ENCODE measurements at places on chromosomes 2 and 18.

DNA sequence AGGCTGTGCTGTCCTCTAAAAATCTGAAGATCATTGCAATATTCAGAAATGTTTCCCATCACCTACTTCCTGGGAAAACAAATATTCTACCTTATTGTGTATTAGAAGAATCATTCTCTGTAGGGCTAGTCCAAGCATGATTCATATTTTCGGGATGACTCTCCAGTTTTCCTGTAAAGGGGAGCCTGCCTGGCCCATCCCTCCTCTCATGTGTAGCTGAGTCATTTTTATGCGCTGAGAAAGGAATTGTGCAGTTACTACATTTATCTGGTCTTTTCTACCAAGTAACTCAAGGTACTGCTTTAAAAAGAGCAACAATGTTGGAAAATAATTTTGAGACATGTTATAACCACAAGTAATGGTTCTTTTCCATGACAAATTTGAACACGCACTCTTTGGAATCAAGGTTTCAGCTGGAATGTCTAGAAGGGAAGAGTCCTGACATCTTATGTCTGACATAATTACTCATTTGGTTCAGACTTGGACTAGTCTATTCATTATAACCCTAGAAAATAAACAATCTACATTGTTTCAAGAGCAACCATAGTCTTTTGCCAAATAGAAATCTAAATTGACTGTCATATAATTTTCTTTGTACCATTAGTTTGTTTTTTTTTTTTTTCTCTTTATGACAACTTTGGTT lies 6.6 kb downstream of the DSG3 start:
- no peak for DNase-seq

DNA sequence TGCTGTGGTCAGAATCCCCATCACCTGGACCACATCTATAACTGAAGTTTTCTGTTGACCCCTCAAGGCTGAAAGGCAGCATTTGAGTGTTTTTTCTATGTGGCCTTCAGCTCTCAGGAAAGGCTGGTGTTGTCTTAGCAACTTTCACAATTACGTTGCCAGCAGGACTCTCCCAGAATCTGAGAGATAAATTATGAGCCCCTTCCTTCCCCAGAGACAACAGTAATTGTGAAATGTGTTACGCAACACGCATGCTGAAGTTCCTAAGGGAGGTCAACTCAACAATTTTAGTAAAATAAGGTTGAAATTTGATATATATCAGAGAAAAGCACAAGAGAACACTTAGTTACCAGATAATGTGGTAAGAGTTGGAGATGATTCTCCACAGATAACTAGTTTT lies 216.5 kb upstream of the SLC8A1 start:
- DNase-seq: no peak

DNA sequence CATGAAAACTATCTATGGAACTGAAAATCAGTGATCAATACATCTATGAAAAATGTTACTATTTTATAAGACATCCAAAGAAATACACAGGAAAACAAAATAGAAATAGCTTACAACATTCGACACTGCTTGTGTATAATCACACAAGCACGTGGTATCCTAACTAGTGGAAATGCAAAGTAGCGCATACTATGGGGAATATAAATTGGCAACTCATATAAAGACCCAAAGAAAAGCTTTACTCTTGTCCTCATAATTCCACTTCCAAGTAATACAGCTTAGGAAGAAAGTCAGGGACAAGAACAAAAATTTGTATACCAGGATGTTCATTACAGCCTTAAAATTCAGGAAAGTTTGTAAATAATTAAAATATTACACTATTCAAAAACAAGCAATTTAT lies 384.6 kb downstream of the NRXN1 start:
- DNase-seq: no peak

DNA sequence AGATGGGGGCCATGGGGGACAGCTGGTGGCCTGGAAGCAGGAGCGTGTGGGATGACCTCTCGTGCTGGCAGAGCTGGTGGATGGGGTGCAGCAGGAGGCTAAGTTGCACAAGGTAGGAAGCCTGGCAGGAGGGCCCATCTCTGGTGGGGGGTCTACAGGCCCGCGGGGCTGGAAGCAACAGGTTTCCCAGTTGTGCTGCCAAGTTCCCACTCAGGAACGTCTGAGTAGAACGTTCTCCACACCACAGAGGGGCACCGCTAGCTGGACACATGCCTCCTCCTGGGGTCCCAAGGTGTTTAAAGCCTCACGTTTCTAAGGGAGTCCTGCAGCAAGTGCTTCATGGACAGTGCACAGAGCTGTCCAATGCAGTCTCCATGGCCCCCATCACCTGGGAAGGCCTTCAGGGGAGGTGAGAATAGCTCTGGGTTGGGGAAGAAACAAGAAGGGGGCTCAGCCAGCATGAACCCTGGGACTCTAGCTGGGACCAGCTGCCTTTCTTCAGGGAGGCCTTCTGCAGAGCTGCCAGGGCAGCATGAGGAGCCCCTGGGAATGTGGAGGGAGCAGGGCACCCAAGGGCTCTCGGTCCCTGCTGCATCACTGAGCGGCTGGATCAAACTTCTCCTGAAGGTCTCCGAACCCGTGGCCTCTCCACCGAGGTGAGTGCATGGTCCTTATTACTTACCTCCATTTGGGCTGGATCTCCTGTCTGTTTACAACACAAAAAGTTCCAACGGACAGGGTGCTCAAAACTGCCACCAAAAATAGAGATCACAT lies 80.0 kb downstream of the TWIST2 start:
- no peak for DNase-seq

DNA sequence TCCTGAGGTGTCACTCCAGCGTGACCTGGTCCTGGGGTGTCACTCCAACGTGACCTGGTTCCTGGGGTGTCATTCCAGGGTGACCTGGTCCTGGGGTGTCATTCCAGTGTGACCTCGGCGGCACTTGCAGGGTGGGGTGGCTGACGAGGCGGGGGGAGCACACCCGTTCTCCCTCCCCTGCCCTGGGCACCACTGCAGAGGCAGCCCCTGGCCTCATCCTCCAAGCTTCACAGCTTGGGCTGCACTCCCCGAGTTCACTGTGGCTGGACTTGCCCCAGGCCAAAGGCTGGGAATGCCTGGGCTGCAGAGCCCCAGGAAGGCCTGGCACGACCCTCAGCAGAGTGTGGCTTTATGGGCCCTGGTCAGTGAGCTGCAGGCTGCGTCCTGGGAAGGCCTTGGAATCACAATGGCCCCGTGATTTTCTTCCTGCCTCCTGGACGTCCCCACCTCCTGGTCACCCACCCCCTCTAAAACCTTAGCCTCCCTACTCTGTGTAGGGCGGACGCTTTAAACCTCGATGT lies 88.3 kb downstream of the NFATC1 start:
- DNase-seq: no peak

DNA sequence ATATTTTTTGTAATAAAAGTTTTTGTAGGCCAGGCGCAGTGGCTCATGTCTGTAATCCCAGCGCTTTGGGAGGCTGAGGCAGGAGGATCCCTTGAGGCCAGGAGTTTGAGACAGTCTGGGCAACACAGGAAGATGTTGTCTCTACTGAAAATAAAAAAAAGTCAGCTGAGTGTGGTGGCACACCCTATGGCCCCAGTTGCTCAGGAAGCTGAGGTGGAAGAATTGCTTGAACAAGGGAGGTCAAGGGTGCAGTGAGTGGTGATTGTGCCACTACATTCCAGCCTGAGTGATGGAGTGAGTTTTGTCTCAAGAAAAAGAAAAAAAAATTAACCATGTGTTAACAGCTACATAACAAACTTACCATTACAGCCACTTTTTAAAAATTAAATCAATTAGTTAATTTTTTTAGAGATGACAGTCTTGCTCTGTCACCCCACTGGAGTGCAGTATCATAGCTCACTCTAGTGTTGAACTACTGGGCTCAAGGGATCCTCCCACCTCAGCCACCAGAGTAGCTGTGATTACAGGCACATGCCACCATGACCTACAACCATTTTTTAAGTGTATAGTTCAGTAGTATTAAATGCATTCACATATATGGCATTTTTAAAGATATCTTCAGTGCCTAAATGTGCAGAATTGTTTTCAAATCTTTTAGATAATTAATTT lies 67.2 kb upstream of the ACYP2 start:
- no peak for DNase-seq

GRCh38 chr2:236214376-236214995 lies 46.3 kb upstream of the GBX2 start:
- DNase-seq: no peak

GRCh38 chr2:39779341-39779851 lies 338 bp upstream of the THUMPD2 start:
- no peak for DNase-seq

DNA sequence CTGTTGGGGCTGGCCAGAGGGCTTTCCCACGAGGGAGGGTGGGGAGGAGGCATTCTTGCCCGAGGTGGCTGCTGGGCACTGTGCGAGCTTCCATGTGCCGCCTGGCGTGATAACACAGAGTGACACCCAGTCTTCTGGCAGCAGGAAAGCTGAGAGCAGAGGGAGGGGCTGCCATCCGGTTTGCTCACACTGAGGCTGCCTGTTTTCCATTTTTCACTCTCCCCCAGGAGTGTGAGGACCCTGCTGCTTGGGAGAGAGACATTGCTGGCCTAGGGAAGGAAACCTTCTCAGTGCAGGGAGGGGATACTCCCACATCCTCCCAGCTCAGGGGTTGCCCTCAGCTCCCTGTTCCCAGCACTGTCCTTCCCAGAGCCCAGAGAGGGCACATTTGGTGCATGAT lies 73.1 kb downstream of the INHBB start:
- DNase-seq: no peak

GRCh38 chr18:49520661-49521145 lies 33.7 kb upstream of the C18orf32 start:
- DNase-seq: no peak

DNA sequence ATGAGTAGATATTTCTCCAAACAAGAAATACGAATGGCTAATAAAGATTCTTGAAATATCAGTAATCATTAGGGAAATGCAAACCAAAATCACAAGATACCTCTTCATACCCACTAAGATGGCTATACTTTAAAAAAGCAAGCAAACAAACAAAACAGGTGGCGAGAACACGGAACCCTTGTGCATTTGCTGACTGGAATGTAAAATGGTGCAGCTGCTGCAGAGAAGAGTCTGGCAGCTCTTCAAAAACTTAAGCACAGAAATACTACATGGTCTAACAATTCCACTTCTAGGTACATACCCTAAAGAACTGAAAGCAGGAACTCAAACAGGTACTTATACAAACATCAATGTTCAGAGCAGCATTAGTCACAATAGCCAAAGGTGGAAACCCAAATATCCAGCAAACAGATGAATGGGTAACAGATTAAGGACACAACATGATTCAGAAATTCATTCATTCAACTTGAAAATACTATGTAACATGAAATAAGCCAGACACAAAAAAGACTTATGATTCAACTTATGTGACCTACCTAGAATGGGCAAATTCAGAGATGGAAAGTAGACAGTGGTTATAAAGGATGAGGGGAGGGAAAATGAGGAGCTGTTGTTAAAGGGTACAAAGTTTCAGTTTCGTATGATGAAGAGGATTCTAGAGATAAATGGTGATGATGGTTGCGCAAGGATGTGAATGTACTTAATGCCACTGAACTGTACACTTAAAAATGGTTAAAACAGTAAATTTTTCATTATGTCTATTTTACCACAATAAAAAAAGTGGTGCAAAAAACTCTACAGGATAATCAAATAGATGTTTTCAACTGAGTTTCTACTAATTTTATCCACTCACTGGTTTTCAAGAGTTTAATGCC lies 26.9 kb upstream of the GPR75 start:
- DNase-seq: no peak

- DNase-seq: no peak
Measured at GRCh38 chr2:120697471-120697870, 38.2 kb upstream of the GLI2 start.

GRCh38 chr2:232699110-232699509 lies 2.0 kb downstream of the GIGYF2 start:
- no peak for DNase-seq

DNA sequence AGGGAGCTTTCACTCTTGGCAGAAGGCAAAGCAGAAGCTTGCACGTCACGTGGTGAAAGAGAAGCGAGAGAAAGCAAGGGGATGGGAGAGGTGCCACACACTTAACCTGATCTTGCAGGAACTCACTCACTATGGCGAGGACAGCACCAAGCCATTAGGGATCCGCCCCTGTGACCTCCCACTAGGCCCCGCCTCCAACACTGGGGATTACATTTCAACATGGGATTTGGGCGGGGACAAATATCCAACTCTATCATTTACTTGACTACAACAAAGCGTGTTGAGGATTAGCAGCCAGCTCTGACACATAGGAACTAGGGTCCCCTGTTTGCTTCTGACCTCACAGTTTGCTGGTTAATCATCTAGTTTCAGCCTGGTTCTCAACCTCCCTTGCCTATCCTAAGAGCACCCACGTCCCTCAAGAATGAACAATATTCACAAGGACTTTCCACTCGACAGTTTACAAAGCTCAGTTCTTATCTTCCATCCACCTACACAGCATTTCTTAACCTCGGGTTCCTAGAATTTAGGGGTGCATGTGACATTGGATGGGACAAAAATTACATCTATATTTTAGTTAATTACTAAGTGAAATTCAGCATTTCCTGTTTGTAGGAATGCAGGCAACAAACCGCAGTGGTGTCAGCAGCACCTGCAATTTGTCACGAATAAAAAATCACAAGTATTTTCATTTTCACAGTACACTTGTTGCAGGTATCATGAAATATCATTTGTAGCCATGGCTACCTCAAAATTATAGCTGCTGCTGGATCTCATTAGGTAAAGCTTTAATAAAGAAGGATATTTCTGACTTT lies 36.0 kb downstream of the LBH start:
- no peak for DNase-seq

GRCh38 chr18:24695168-24695567 lies 234.7 kb downstream of the HRH4 start:
- no peak for DNase-seq

GRCh38 chr2:143258126-143258892 lies 129.1 kb downstream of the ARHGAP15 start:
- no peak for DNase-seq

DNA sequence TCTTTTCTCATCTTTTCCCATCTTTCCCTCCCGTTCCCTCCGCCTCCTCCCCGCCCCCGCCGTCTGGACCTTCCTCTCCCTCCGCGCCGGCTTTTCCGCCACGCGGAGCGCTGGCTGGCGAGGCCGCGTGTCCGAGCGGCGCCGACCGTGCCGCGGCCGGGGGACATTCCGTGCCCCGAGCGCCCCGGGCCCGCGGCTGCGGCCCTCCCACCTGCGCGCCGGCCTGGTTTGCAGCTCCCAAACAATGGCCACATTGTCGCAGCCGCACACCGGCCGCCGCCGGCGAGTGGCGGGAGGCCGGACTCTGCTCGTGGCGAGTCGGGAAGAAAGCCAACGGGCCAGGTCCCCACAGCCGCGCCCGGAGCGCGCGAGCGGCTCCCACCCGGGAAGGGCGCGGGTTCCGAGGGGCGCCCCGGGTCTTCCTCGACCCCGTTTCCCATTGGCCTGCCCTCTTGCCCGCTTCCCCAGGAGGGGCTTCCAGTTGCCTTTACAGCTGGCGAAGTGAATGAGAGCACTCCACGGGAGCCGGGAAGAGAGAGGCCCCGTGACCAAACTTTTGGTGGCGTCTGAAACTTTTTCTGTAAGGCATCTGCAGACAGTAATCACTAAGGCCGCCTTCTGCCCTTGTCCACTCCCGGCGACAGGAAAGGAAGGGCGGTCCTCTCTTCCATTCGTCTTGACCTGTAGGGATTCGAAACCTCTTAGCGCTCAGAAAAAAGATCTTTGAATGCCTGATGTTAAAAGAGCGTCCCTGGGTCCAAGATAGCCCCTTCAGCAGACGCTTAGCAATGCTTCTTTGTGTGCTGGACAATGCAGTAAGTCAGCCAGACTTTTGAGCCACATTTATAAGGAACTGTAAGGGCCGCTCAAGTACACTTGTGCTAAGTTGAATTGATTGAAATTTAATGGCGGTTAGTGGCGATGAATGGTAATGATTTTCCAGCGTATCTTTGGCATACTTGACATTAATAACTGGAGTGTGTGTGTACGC lies 6.2 kb downstream of the GLI2 start:
- no peak for DNase-seq

Measured in GM13977 (cell line).